ENCODE measurements at places on chromosomes 3 and 15.

GRCh38 chr3:127688022-127688415, 15.3 kb downstream of the ABTB1 start:
- no peak for DNase-seq

GRCh38 chr3:19183584-19183983, 35.3 kb downstream of the KCNH8 start:
- no peak for DNase-seq

DNA sequence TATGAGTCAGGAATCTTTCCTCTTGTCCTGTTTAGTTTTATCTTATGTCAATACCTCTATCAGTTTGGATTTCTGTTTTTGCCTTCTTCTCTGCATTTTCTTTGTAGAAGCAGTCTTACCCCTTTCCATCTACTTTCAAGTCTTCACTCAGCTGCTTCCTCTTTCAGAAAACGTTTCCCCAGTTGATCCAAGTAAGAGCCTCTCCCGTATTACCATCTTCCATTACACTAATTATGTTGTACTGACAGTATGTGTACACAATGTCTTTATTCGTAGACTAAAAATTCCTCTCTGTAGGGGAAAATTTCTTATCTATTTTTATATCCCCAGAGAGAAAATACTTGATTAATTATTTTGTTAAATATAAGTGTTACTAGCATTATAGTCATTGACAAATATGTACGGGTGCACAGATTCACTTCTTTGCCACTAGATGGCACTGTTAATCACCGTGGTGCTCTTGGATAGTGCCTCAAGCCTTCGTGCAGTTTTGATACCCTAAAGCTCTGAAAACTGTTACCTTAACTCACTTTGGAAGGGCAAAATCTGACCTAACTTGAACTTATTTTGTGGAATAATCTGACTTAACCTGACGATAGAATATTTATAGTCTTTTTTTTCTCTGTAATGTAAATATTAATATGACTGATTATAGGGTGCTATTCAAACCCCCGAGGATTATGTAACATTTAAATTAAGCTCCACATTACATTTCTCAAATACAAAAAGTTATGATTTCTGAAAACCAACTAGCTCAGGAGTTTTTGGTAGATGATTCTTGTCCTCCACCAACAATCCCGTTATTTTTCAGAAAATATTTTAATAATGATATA, 74.2 kb upstream of the POU1F1 start:
- no peak for DNase-seq

- DNase-seq, result peak; percentile 46
Observed at GRCh38 chr15:58147171-58147611, 9.0 kb downstream of the AQP9 start.

- no peak for DNase-seq
Observed at GRCh38 chr3:52234516-52235447, 4.2 kb downstream of the TWF2 start.

- no peak for DNase-seq
Observed at GRCh38 chr3:29576675-29577074, 295.8 kb downstream of the RBMS3 start.

DNA sequence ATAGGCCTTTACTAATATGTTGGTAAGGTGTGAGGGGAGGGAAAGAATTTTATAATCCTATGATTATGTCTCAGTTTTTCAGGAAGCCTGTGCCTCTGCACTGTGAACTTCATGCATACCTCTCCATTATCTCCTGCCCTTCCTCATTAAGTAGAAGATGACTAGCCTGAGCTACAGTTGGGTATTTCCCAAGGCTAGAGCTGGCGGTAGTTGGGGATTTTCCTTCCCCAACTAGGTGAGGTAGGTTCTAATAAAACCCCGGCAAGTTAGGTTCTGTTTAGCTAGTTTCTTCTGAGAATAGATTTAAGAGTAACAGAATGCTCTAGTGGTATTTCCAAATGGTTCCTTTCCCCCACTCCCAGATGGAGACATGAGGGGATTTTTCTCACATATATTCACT, 414.5 kb downstream of the GRM7 start:
- no peak for DNase-seq

GRCh38 chr15:36585774-36586173, 6.3 kb downstream of the CDIN1 start:
- DNase-seq, result no peak

- DNase-seq, result no peak
Observed at GRCh38 chr15:84081391-84082168, 154.0 kb upstream of the GOLGA6L4 start.

All from right renal pelvis (tissue), 4 donors.